ENCODE measurements at places on chromosomes 7 and 10. TPM values are rescaled to one million over a fixed set of nuclear protein-coding genes. Genes with fewer than 3 reads are reported as not detected.

Gene C10orf71
- not detected for total RNA-seq

Gene PTF1A
- not detected for total RNA-seq

Gene PPP1R17
- total RNA-seq, result not detected

Gene RBM17
- 148 TPM for total RNA-seq

Gene GATA3
- 30.9 TPM for total RNA-seq

Gene ZC3HAV1L
- 25.7 TPM for total RNA-seq

Gene NODAL
- not detected for total RNA-seq

Gene CALCR
- total RNA-seq, result not detected

Gene IDI2
- total RNA-seq, result not detected

Gene CPED1
- 0.22 TPM for total RNA-seq

Gene GAD2
- not detected for total RNA-seq

Gene ZNF789
- total RNA-seq, result 21.6 TPM

Gene CALHM3
- total RNA-seq, result not detected

Gene EXOC4
- total RNA-seq, result 69.6 TPM

Gene SDK1
- 3.9 TPM for total RNA-seq

Gene ZSCAN21
- 7.7 TPM for total RNA-seq

Gene OLAH
- 0.51 TPM for total RNA-seq

Gene TRIM50
- total RNA-seq, result not detected

Gene FLNC
- 81.8 TPM for total RNA-seq

Gene ZNF33A
- 14.5 TPM for total RNA-seq

Gene NANOS1
- 0.40 TPM for total RNA-seq

Gene SCIN
- 0.69 TPM for total RNA-seq

Gene LAMB1
- total RNA-seq, result 703 TPM

Gene IGF2BP3
- total RNA-seq, result 117 TPM

Gene DGKB
- total RNA-seq, result not detected

Gene CC2D2B
- 0.53 TPM for total RNA-seq

Gene FAM25C
- total RNA-seq, result not detected

Measured in endothelial cell of umbilical vein (primary cell).